ENCODE measurements at places on chromosomes 2 and 18.

GRCh38 chr18:36792634-36793283, 36.0 kb downstream of the TPGS2 start:
- no peak for DNase-seq

DNA sequence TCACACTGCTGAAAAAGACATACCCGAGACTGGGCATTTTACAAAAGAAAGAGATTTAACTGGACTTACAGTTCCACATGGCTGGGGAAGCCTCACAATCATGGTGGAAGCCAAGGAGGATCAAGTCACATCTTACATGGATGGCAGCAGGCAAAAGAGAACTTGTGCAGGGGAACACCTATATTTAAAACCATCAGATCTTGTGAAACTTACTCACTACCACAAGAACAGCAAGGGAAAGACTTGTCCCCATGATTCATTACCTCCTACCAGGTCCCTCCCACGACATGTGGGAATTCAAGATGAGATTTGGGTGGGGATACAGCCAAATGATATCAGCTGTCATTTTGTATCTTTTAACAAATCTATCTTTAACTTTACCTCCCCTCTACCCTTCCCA, 251.1 kb upstream of the RASGRP3 start:
- no peak for DNase-seq

DNA sequence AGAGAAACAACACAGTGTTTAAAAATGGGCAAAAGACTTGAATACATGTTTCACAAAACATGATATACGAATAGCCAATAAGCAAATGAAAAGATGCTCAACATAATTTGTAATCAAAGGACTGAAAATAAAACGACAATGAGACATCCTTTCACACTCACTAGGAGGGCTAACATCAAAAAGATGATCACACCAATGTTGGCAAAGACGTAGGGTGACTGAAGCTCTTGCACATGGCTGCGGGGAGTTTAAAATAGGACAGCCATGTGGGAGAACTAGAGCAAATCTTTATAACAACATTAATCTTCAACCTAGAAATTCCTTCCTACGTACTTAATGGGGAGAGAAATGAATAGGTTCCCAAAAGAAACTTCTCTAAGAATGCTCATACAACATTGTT, 19.2 kb upstream of the SEH1L start:
- DNase-seq = no peak

DNA sequence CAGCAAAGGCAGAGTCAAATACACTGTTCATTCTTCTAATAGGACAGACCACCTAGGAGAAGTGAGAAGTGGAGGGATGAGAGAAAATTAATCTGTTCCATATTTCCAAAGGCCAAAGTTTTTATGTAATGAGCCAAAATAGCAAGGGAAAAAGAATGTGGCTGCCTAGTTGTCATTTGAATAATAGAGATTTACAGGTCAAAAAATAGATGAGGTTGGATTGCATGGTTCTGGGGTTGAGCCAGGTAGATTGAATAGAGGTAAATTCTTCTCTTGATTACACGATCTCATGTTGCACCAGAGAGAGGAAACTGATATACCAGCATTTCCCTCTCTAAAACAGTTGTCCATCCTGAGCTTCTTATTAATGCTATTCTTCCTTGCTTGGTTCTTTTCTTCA, 325.8 kb downstream of the CCDC178 start:
- DNase-seq = no peak

GRCh38 chr18:45449418-45450227, 165.7 kb upstream of the SLC14A2 start:
- no peak for DNase-seq

DNA sequence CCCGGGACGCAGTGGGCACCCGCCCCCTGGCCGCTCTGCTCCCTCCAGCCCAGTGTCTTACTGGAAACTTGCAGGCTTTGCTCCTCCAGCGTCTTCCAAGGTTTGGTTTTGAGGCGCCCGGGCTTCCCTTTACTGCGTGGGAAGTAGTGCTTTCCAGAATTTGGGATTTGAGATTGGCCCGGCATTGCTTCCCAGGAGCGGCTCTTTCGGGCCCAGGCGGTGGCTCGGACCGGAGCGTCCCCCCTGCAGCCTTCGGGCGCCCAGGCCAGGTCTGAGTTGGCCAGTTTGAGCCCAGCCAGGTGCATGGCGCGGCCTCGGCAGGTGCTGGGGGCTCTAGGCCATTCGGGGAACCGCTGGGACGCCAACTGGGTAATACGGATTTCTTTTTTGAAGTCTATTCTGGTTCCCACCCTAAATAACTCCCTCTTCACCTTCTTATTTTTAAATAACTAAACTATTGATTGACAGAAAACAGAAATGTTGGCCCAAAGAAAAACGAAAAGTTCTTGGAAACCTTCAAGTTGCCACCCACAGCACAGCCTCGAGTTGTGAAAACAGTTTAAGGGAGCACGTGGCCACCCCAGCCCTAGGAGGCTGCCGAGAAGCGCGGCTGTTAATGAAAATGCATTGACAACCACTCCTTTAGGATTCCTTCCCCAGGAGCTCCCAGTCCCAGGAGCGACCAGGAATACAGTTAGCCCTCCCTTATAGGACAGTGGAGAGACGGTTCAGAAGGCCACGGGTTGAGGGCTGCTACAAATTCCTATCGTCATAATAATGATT, 766 bp downstream of the SNTG2 start:
- no peak for DNase-seq

DNA sequence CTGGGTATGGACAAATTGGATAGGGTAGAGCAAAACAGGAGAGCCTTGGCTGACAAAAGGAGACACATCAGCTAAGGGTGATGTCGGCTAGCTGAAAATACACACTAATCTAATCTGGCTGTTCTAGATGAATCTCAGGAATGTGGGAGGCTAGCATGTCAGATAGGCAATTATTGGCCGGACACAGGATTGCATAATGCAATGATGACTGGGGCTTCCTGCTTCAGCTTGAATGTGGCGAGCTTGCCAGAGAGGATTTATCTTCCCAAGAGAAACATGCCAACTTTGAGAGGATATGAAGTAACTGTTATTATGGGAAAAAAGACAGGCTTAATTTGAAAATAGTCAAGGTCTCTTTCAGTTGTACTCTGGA, 102.4 kb downstream of the TRIB2 start:
- DNase-seq = no peak

DNA sequence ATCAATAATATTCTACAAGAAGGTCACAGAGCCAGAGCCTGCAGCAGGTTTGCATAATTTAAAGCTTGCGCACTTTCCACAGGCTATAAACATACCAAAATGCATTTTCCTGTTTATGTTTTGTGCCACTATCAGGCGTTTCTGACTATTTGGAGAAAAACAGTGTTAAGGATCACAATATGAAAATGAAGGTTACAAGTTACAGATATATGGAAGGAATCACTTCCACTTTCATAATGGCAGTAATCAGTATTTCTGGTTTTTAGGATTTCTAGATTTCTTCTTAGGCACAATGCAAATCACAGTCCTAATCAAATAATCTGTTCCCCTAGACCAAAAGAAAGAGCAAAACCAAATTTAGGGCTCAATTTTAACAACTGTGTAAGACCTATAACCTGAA, 279.5 kb downstream of the NBAS start:
- DNase-seq = no peak

GRCh38 chr18:77079954-77080682, 52.5 kb downstream of the MBP start:
- DNase-seq = no peak

- no peak for DNase-seq
Observed at GRCh38 chr2:120404274-120404673, 58.3 kb downstream of the INHBB start.

- no peak for DNase-seq
Observed at GRCh38 chr2:8193686-8194615, 487.9 kb upstream of the ID2 start.

- DNase-seq = no peak
Observed at GRCh38 chr18:3889121-3889520, 439.1 kb downstream of the TGIF1 start.

- DNase-seq = no peak
Observed at GRCh38 chr2:35963357-35963756, 392.2 kb upstream of the CRIM1 start.

- DNase-seq = no peak
Observed at GRCh38 chr2:133680343-133681049, 112.2 kb upstream of the NCKAP5 start.

- no peak for DNase-seq
Observed at GRCh38 chr2:137321566-137321965, 556.2 kb downstream of the THSD7B start.

GRCh38 chr2:186614373-186614772, 24.5 kb downstream of the ITGAV start:
- DNase-seq = no peak

DNA sequence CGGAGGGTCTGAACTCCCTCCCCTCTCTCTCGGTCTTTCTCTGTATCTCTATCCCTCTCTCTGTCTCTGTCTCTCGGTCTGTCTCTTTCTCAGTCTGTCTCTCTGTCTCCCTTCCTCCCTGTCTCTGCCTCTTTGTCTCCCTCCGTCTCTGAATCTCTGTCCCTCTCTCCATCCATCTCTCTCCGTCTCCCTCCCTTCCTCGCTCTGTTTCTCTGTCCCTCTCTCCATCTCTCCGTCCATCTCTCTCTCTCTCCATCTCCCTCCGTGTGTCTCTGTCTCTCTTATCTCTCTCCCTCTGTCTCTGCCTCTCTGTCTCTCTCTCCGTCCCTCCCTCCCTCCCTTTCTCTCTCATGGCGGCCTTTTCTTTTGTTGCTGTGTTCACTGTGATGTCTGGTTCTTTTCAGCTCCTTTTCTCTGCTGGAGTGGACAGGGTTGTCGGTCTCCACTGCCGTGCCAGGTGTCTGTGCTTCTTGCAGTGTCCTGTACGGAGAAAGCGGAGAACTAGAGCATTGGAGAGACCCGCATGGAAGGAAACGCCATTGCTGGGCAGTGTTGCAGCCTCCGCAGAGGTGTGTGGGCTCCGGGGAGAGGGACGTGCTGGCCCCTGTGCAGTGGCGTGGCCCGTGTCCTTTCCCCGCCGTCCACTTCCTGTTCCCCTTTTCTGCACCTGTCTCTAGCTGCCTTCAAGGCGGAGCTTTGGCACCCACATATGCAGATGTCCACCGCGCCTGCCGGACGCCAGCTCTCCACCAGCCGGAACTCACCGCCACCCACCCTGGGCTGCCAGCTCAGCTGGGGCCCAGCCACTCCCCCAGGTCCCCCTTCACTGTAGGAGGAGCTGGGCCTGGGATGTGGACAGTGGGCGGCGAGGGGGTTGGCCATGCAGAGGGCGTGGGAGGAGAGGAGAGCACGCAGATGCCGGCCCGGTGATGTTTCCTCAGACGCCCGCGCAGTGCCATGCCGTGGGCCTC, 113.1 kb downstream of the NFATC1 start:
- no peak for DNase-seq

DNA sequence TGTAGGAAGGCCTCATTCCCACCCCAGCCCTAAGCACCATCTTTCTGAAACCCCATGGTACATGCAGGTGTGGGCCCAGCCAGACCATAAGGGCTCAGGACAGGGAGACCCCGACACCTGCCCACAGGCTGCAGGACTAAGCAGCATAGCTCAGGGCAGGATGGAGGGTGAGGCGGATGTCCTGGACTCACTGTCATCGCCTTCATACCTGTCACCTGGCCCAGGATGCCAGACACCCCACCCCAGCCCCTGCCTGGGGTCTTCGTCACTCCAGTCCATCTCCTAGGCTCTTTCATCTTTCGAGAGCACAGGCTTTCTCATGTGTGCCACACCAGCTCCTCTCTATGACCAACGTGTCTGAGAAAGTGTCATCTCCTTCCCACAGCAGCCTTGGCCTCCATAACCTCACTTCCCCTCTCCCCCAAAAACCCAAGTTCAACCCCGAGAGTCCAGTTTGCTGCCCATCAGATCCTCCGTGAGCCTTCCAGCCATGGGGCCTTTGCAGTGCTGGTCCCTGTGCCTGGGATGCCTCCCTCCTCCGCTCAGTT, 71.5 kb downstream of the EMX1 start:
- no peak for DNase-seq

DNA sequence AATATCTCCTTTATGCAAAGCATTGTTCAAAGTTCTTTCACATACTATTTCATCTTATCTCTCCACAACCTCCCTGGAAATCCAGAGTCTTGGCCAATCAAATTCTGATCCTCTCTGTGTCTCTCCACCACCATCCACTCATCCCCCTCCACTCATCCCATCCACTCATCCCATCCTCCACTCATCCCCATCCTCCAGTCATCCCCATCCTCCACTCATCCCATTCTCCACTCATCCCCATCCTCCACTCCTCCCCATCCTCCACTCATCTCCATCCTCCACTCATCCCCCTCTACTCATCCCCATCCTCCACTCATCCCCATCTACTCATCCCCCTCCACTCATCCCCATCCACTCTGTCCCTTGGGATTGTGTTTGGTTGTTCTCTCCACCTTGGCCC, 101.1 kb downstream of the BCL2 start:
- DNase-seq = no peak

DNA sequence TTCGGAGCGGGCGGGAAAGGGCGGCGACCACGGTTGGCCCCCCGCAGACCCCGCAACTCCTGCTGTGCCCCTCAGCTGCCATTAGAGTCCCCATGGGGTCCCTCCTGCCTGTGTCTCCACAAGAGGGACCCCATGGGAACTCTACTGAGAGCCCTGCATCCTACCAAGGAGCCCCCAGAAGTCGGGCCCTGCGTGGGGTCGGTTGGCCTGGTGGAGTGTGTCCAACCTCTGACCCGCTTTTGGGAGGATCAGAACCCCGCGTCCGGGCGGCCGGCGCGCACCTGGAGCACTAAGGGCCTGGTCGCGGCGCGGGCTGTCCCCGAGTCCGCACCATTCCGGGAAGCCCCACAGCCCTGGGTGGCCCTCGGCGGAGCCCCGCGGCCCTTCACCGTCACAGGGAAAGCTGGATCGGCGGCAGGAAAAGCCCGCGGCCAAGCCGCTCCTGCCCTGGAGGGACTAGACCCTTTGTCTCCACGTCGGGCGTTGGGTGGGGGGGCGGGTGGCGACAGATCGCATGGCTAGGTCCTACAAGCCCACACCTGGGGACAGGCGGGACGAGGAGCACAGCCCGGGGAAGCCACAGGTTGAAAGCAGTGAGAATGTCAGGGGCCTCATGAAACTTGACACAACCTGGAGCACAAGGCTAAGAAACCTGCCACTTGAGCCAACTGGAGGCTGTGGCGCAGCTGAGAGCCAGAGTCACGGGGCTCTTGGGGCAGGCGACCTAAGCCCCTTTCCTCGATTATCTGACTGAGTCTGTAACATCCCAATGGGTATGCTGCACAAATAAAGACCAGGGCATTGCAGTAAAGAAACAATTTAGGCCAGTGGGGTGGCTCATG, 11.2 kb upstream of the CXXC1 start:
- DNase-seq = no peak
